Nucleus accumbens (tissue), 56 donors: ENCODE measurements at places on chromosomes 5 and 9.

- no peak for DNase-seq
Observed at GRCh38 chr5:8185852-8186251, 316.9 kb downstream of the MTRR start.

DNA sequence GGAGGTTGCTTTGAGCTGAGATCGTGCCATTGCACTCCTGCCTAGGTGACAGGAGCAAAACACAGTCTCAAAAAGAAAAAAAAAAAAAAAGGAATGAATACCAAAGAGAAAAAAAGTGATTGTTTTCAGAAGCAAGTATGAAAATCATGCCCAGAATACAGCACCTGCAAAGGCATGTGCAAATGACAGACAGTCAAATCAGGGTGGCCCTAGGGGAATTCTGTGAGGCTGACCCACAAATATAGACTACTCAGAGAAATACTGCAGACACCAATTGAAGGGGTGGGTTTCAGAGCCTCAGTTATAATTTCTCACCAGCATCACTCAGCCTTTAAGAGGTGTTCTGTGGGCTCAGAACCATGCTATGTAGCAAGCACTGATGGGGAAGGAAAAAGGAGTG is 28.6 kb downstream of the DCAF12 start:
- no peak for DNase-seq

DNA sequence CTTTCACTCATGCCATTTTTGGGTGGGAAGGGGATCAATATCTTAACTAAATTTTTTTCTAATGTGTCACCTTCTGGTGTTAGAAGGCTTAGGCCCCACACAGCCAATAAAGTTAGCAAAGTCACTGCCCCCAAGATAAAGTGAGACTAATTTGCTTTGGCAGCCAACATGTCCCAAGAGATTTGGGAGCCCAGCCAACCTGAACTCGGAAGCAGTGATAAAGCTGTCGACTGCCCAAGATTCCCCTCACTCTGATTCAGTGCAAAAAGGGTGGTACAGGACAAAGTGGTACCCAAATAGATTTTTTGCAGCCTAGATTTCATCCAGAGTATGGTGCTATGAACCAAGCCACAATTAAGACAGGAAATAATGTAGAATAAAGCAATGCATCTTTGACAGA is 572.5 kb upstream of the ARRDC3 start:
- no peak for DNase-seq

DNA sequence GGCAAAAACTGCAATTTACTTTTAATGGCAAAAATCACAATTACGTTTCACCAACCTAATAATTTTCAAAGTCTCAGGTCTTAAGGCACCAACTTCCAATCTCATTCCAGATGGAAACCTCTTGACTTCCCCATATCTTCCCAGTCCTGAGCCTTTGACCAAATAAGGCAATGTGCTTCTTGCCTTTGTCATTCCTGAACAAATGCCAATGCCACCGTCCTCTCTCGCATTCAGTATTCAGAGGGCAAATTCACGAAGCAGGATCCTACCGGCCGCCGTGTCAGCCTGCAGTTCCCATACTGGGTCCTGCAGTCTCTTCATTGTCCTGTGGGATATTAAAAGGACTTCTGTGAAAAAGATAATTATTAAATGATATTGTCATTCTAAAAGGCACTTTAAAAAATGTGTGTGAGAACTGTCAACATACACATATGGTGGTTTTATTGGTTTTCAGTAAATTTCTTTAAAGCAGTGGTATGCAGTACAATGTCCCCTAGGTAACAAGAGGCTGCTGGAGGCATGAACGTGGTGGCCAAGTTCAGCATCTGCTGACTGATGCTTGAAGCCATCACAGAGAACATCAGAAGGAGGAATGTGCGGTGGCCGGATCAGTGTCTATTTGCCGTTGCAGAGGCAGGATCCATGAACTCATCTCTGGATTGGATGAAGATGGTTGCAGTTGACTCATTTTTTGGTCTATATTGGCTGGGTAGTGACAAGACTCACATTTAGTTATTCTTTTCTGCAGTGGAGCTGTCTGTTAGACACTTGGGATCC is 101.4 kb upstream of the IRX4 start:
- DNase-seq = no peak

- DNase-seq = no peak
Observed at GRCh38 chr9:121302341-121302740, 34.4 kb downstream of the GSN start.

GRCh38 chr9:133368249-133368881 is 7.5 kb downstream of the SURF4 start:
- no peak for DNase-seq

DNA sequence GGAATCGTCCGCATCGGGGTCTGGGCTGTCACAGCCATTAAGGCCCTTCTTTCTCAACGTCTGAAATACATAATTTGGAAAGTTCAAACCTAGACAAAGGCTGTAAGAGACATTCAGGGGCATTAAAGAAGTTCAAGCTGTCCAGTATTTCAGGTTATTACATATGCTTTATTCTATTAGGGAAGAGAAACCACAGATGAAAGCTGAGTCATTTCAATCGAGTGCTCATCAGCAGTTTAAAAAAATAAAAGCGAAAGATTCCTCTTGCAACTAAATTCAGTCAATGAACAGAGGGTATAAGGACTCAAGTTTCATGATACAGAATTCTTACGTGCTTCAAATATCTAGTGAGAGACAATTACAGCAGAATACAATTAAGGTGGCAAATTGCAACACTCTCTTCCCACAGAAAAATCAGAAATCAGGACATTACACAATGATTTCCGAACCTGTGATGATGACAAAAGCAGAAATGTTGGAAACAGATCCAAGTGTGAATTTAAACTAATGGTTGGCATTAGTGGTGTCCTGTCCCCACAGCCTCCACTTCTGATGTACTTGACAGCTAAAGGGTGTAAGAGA is 121.6 kb downstream of the MEF2C start:
- no peak for DNase-seq

DNA sequence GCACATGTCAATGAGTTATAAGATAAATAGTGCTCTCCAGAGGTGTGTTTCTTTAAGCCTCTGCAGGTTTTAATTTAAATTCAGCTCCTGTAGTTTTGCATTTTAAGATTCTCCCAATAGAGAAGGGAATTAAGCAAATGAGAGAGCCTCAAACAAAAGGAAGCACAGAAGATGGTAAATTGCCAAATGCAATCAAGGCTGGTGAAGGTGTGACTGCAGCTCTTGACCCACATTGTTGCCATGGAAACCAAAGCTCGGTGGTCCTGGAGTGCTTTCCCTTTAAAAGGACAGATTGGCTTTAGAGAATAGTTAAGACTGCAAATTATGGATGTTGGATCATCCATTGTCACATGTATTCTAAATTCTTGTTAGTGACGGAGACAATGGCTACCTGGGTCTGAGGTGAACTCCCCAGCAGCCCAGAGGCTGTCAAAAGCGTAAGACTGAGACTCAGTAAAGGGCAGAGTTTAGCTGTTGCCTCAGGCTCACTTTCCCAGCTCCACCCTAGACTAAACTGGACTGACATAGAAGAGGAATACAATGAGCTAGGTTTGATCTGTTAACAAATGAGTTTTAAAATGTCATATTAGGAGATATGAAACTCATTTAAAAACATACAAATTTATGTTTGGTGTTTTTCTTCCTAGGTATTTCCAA is 12.3 kb downstream of the GAPT start:
- no peak for DNase-seq

GRCh38 chr9:132243156-132244074 is 81.6 kb downstream of the NTNG2 start:
- DNase-seq = no peak

DNA sequence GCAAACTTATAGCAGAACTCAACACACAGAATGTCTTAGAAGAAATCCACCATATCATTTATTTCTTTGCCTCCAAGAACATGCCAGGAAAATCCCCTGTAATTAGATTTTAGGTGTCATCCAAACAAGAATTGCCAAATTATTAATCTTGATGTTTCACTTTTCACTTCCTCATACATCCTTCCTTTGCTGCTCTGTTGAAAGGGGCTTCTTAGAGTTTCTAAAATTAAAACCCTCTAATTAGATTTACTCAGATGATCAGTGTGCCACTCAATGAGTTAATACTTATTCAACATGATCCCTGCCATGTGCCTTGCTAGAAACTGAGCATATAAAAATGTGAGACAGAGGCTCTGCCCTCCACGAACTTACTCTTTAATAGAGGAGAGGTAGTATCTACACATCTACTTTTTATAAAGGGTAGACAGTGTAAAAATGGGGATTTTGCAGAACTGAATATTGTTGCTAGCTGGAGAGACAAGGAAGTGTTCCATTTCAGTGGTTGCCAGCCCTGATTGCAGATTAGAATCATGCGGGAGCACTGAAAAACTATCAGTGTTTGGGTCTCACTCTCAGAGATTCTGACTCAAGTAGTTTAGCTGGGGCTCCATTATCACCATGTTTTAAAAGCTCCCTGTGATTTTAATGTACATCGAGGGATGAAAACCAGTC is 498.4 kb downstream of the TLE4 start:
- no peak for DNase-seq

GRCh38 chr5:169650701-169651331 is 13.7 kb downstream of the DOCK2 start:
- no peak for DNase-seq
